GOT3 (cell line): ENCODE measurements at places on chromosomes 7 and 10.

DNA sequence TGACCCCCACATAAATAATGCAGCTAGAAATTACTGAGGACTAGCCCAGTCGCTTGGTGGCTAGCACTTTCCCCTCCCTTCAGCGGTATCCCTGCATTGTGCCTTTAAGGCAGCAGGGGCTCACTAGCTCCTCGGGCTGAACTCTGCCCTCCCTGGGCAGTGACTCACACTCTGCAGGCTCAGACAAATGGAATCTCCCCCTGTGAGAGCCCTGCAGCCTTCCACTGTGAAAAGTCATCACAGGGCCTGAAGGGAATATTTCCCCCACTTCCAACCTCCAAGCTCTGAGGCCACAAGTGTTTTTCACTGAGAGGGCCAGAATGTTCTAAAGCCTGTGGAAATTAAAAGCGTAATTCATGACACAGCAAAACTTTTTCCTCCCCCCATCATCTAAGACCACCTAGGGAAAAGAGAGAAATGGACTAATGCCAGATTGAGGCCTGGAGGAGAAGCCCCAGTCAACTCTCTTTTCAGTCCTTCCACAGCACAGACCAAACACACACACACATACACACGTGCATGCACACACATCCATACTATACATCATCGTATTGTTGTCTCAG, 93.6 kb upstream of the COL1A2 start:
- DNase-seq = peak; percentile 40

- no peak for DNase-seq
Measured at GRCh38 chr7:92056286-92056685, 78.0 kb downstream of the CYP51A1 start.

GRCh38 chr7:96996958-96997511, 8.3 kb upstream of the DLX6 start:
- no peak for DNase-seq

GRCh38 chr10:47206449-47207280, 93.3 kb upstream of the GDF10 start:
- no peak for DNase-seq

DNA sequence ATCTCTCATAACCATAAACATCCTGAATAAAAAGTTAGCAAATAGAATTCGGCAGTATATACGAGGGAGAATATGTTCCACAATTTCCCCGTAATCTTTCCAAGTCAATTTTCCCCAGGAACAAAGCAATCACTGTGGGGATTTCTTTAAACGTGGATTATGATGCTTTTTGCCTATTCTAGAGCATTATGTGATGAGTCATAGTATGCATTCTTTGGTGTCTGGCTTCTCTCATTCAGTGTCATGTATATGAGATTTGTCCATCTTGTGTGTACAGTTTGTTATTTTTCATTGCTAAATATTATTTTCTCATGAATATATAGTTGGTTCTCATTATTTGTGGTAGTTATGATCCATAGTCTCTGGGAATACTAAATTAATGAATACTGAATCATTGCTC, 9.9 kb upstream of the OR9A4 start:
- no peak for DNase-seq

- no peak for DNase-seq
Measured at GRCh38 chr7:46494441-46494840, 573.4 kb upstream of the IGFBP3 start.

- no peak for DNase-seq
Measured at GRCh38 chr10:104350127-104350635, 3.5 kb upstream of the CFAP58 start.

DNA sequence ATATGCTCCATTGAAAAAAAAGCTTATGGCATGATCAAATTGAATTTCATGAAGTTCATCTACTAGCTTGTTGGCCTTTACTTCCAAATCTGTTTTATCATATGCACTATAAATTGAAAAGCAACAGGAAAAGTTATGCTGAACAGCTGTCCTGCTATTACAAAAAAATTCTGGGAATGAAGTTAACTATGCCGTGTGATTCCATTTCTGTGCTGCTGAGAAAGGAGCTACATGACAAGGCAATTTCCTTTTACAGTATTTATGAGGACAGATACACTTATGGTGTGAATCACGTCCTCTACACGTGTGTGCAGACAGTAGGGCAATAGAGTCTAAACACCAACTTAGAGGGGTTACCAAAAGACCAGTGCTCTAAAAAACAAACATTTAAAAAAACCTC, 426.5 kb upstream of the AKR1E2 start:
- DNase-seq = no peak

- DNase-seq = no peak
Measured at GRCh38 chr7:103446049-103446520, at the start of gene SLC26A5. Gene SLC26A5 (minus strand): TSS chr7:103446207. CDS start chr7:103421514, 24,693 bp downstream.

- no peak for DNase-seq
Measured at GRCh38 chr7:106952001-106952657, 87.0 kb downstream of the PIK3CG start.

DNA sequence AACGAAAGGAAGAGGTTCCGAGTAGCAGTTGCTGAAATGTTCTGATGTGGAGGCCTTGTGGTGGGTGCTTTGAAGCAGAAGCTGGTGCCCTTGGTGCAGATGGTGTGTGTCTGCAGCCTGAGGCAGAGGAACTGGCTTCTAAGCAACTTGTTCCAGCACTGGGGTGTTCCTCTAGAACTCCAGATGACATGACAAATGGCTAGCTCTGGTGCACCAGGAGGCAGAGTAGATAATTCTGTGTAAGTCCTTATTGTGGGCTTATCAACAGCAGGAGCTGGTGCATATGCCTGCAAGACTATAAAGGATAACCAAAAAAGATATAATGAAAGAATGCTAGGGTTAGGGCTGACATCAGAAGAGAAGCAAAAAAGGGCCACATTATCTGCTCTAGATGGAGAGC, 76.5 kb downstream of the ARL5B start:
- DNase-seq = no peak

- DNase-seq = no peak
Measured at GRCh38 chr10:9381733-9382532, 1327.4 kb downstream of the GATA3 start.

DNA sequence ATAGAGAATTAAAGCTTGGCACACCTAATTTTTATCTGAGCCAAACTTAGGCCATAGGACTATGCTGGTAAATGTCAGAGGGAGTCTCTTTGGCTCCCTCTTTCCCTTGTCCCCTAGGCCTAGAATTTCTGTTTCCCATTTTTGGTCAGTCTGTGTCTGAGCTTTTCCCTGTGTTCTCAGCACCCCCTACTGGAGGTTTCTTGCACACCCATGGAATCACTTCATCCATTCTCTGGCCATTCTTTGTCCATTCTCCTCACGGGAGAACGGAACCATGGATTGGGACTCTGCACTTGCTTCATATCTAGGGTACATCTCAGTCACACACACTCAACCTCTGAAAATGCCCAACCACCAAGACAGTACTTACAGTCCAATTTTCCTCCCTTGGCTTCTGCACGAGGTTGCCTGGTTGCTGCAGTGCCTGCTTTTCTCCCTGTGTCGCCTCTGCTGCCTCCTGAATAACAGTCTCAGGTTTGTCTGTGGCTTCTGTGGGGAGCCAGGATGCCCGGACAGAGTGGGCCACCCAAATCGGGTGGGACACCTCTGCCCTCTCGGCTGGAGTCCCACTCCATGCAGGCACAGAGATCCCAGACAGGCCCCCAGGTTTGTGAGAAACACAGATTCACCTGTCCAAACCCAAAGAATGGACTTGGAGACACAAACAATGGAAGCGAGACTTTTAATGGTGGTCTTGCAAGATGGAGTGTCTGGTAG, 35.1 kb upstream of the DNAH11 start:
- no peak for DNase-seq

- DNase-seq = no peak
Measured at GRCh38 chr10:71945819-71946474, 18.2 kb upstream of the CHST3 start.

DNA sequence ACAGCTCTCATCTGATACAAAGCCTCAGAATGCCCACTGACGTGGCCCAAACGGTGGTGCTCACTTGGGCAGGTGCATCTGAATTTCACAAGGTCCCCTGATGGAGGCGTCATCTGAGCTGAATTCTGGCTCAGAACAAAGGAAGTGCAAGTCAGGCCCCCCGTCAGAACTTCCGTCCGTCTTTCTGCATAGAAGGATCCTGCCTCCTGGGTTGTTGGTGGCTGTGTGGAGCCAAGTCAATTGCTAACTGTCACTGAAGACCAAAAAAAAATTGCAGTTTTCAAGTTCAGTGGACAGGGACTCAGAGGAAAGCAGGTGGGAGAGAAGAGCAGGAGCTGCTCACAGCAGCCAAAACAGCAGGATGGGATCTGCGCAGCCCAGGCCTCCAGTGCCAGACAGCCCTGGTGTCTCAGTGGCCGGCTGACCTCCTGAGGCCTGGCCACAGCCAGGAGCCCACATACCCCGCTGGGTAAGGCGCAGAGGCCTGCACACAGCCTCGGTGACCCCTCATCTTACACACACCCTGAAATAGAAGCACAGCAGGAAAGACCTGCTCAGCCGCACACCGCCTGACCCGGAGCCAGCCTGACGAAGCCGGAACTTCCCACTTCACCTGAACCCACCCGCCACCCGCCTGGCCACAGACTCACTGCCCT, 49.4 kb downstream of the PYROXD2 start:
- no peak for DNase-seq

DNA sequence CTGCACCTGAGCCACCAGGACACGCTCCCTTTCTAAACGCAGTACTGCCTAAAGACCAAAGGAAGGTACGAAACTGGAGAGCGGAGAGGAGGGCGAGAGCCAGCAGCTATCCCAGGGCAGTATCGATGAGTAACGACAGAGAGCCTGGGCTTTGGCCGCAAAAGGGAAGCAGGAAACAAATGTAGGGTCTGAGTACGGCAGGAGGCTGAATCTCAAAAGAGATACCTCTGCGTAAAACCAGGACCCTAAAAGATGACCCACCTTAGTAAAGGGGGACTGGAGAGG, 20.4 kb downstream of the PARP12 start:
- DNase-seq = no peak

- no peak for DNase-seq
Measured at GRCh38 chr10:92042541-92042940, 119.0 kb downstream of the BTAF1 start.

- DNase-seq = no peak
Measured at GRCh38 chr7:151206914-151207313, 3.4 kb downstream of the H2BK1 start.

DNA sequence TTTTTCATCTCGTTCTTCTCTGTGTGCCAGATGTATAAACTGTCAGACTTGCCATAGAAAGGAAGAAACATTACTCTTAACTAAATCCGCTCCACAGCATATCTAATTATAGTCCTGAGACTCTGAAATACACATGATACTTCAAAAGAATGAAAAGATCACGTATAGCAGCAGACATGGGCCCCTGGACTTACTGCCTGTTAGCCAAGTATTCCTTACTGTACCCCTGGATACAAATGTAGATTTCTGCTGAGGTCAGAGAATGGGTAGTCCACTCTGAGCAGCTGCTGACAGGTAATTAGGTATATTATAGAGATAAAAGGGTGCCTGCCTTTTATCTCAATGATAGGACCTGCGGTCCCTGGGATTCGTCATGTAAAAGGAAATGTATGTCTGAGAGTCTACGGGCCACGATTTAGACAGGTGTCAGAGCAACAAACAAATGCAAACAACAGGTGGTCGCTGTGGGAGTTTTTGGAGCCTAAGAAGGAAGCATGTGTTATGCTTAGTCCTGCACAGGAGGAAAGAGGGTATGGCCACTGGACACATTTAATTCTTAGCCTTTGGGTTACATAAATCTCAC, 69.4 kb downstream of the VOPP1 start:
- DNase-seq = no peak

DNA sequence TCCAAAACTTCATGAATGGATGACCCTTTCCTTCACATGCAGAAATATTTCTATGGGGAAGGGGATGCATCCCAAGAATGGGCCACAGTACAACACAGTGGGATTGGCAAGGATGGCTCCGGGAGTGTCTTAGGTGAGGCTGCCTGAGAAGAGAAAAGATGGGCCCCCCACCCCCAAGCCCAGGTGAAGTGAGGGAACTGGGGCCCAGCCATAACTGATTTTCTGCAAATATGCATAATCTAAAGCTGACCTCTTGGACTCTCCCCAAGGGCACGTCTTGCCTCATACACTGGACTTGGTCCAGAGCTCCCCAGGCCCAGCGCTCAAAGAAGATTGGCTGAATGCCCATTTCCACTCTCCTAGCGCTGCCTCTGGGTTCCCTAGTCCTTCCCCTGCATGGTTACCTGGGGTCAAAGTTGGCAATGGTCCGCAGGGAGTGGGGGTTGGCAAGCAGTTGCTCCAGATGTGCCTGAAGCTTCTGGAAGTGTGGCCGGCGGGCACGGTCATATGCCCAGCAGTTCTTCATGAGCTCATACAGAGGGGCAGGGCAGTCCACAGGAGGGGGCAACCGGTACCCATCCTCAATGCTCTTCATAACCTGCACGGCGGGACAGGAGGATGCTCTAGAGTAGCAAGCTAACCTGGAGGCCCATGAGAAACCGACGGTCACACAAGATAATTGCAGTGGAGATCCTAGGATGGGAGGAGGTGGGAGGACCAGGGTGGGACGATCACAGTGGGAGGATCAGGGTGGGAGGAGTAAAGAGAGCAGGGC, 12.3 kb downstream of the ZYX start:
- no peak for DNase-seq

DNA sequence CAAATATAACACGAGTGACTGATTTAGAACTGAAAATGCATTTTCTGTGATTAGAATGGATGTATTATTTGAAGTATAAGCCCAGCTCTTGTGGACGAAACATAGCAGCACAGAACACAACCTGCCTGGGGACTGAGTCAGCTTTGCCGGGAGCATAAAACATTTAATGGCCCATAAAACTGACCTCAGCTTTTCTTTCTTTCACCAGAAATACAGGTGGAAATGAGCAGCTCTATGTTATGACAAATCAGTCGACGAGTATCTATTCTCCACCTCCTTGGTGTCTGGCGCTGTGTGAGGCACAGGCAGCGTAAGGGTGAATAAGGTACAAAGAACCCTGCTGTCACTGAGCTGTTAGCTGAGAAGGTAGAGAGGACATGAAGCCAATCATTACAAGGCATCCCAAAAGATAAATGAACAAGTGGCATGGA, 471.6 kb upstream of the AKR1E2 start:
- no peak for DNase-seq

DNA sequence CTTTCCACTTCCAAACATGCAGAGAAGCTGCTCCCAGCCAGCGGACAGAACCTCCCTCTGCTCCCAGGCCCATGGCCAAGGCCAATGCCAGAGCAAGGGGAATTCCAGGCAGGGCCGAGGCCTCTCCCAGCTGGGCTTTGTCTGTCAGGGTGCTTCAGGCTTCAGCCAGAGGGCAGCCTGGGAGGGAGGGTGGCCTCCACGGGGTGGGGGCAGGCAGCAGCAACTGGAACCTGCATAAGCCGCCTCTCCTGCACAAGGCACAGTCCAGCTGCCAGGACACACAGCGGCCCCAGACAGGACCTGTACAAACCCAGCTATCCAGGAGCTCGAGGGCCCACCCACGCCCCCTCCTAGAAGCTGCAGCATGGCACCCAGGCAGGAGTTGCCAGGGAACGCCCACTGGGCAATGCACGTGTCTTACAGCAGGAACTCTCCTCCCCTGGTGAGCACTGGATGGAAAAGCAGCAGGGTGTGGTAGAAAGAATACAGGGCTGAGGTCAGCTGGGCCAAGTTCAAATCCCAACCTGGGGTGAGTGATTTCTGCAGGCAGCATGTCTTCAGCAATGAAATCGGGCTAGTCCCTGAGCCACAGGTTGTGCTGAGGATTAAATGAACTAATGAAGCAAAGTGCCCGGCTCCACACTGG, 7.6 kb downstream of the FAM53B start:
- DNase-seq = no peak

GRCh38 chr7:105454921-105455320, 66.2 kb upstream of the SRPK2 start:
- DNase-seq = no peak
